ENCODE measurements at places on chromosomes 1 and 21. TPM values are rescaled to one million over a fixed set of nuclear protein-coding genes. Genes with fewer than 3 reads are reported as not detected.

DNA sequence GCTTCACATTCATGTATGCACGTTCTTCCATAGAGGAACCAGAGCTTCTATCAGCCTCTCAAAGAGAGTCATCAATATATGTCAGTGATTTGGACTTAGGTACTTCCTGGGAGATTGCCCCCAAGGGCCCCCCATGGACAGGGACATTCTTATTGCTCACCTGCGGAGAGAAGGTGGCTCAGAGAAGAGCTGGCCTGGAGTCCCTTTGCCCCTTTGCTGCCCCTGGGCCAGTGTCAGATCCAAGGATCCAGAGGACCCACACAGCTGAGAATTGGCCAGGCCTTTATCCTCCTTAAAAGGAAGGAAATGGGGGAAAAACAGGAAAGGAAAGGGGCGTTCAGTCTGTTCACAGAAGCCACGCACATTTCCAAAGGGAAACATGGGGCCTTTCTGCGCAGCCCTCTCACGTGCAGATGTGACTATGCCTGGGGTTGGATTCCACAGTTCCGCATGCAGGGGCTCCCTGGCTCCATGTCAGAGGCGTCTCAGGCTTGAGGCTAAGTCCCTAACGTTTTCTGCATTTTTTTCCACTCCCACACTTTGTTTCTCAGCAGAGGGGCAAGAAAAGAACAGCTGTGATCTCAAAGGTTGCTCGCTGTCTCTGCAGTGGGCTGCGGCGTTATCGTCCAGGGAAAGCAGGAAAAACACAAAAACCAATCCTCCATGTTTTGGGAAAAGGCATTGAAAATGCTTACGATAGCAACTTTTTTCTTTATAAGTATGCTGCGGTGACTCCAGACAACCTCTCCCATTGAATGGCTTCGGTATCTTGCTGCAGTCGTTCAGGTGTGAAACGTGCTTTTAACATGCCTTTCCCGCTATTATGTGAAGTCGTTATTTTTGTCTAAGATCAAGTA lies 5.9 kb downstream of the C1orf226 start:
- DNase-seq: no peak

DNA sequence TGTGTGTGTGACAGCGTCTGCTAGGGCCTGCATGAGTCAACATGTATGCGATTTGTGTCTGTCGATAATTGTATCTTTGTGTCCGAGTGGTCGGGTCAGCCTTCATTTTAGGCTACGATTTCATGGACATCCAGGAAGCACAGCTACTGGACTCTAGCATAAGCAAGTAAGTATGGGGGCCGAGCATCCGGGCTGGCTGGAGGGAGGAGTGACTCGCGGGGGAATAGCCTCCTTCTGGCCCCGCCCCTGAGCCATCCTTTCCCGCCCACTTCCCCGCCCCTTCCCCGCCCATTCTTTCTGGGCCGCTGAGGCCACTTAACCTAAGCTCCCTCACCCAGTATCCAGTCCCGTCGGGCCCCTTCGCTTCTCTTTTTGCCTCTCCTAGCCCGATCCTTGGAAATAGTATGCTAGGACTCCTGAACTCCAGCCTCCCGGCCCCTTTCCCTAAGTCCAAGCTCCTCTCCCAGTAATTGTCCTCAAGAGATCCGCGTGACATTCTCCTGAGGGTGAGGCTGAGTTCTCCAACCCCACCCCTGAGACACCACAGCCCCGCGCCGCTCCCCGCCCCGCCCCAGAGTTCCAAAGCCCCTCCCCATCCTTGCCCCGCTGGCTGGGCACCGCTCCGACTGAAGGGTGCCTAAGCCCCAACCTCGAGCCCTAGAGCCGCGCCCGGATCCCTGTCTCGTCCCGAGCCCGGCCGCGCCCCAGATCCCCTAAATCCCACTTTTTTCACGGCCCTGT lies 1.2 kb downstream of the MAP3K6 start:
- peak; percentile 90 for DNase-seq

DNA sequence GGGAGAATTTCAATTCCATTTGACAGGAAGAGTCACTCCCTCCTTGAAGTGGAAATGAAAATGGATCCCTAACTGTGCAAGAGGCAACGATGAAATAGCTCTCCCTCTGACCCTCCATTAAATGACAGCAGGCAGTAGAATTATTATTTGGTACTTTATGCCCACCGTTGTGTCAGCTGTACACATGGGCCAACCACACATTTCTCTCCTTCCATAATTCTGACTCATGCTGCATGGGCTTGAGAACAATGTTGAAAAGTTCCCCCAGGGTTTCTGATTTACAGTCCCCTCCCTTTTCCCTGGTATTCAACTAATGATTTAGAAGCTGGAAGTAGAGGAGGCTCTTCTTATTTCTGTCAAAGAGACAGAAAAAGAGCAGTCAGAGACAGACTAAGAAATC lies 103.5 kb downstream of the RGS7 start:
- DNase-seq: no peak

DNA sequence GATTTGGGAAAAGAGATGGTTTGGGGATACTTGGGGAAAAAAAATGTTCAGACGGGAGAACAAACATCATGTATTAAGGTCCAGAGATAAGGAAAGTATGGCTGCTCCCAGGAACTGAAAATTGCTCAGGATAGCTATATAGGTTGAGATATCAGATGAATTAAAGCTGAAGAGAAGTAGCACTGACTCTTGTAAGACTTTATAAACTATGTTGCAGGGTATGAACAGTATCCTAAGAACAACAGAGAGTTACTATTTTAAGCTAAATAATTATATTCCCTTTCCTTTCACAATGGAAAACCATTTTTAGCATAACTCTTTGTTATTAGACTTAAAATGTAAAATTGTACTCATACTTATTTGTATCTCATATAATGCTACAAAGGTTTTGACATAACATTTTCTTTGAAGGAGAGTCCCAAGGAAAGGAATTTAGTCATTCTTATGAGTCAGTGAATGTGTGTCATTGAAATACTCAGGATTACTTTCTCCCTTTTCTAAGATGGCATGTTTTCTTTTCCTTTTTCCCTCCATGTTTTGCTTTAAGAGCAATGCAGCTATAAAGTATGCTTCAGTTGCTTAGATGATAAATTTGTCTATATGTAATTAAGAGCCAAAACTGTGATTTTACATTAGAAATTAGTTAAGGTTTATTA lies 139.4 kb upstream of the KIAA1614 start:
- no peak for DNase-seq

- DNase-seq: no peak
Measured at GRCh38 chr21:32592929-32593502, 7.7 kb upstream of the TCP10L start.

- DNase-seq: no peak
Measured at GRCh38 chr1:27981145-27981544, 21.4 kb downstream of the XKR8 start.

DNA sequence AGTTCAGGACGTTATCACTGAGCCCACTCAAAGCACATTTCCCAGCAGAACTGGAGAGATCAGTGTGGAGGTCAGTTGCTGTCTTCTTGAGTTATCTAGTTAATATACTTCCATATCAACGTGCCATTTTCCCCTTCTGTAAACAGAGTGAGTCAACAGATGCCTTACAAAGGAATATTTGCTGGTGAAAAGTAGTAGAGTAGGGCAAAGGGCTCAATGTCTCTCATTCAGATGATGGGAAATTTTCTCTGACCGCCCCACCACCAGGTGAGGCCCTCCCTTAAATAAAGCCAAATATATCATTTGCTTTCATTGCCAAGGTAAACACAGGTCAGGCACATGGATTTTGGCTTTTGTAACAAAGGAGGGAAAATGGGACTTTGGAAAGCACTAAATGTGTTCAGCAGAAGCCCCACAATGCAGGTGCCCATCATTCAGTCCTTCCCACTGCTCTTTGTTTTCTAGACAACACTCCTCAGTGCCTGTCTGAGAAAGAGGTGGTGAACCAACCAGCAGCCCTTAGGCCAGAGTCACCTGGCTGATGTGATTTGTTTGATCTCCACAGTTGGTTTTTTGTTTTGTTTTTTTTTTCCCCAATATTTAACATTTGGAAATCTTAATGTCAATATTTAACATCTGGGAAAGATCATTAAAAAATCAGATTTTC lies 40.5 kb upstream of the SAMD13 start:
- DNase-seq: no peak

GRCh38 chr1:86841116-86841515 lies 72.8 kb downstream of the SELENOF start:
- DNase-seq: no peak

Gene UHMK1
- 42.8 TPM for total RNA-seq

Gene COL8A2
- total RNA-seq: 0.99 TPM

Gene GBP4
- total RNA-seq: 1.1 TPM

Data from MG63 (cell line).